CD4-positive, alpha-beta T cell (primary cell): ENCODE measurements at places on chromosomes 16 and 17.

GRCh38 chr16:31071861-31072260, 2.2 kb downstream of the ZNF668 start:
- DNase-seq, result no peak

DNA sequence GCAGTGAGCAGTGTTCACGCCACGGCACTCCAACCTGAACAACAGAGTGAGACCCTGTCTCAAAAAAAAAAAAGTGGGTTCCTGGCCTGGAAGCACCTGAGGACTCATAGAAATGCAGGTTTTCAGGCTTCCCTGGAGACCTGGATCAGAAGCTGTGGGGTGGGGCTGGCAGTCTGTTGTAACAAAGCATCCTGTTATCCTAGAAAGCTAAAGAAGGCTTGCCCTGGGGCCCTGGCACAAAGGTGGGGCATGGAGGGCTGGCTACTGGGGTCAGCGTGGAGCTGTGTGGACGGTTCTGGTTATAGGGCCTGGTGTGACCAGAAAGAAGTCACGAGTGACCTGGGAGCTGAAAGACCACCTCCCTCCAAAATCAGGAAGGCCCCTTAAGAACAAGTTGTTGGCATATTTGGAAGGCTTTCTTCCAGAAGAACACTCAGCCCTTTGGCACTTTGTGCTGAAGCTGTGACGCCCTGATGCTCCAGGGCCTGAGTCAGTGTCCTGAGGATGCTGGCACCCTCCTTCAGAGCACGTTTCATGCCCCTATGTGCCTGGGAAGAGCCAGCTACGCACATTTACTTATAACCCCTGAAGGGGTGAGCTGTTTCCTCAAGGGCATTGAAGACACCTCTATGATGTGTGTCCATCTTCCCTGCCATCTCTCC, 6.2 kb downstream of the CRISPLD2 start:
- DNase-seq, result no peak

DNA sequence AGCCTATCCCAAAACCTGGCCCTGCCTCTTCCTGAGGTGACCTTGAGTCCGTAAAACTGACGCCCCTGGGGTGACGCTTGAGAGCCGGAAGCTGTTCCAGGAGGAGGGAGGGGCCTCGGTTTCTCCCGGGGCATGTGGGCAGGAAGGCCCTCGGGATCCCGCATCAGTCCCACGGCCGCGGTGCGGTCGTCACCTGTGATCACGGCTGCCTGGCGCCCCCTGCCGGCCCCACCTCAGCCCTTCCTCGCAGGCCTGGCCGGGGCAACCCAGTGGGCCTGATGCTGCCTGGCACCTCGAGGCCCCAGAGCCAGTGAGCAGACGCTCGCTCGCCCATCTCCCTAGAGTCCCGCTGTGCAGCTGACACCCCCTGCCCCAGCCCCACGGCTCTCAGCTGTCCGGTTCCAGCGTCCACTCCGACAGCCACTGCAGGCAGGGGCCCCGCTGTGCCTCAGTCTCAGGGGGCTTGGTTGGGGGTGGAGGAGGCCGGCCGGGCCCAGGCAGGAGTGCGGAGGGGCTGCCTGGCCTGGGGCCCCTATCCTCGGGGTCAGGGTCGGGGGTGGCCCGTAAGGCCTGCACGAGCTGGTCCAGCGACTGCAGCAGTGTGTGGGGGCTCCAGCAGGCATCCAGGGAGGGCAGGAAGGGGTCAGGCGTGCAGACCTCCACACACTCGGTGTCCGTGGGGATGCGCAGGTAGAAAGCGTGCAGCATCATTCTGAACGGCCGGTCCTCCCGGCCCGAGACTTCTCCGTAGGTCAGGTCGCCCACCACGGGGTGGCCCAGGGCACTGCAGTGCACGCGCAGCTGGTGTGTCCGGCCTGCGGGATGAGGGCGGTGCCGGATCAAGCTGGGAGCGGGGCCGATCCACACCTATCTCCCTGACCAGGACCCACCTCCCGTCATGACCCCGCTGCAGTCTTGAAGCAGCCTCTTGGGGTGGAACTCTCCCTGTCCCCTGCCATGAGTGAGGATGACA, 2.3 kb downstream of the RPUSD1 start:
- peak; percentile 64 for DNase-seq

DNA sequence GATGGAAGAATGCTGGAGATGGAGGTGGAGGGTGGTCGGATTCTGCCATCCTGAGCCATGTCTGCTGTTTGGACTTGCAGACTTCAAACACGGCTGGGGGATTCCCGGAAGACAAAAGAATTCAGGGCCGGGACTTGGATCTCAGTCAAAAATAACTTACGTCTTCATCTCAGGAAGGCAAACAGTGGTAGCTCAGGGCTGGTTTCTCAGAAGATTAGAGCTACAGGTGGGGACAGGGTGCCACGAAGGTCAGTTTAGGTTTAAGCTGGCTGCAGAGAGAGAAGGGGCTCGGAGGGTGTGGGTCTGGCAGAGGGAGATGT, 4.3 kb upstream of the RHBDL3 start:
- DNase-seq, result no peak

DNA sequence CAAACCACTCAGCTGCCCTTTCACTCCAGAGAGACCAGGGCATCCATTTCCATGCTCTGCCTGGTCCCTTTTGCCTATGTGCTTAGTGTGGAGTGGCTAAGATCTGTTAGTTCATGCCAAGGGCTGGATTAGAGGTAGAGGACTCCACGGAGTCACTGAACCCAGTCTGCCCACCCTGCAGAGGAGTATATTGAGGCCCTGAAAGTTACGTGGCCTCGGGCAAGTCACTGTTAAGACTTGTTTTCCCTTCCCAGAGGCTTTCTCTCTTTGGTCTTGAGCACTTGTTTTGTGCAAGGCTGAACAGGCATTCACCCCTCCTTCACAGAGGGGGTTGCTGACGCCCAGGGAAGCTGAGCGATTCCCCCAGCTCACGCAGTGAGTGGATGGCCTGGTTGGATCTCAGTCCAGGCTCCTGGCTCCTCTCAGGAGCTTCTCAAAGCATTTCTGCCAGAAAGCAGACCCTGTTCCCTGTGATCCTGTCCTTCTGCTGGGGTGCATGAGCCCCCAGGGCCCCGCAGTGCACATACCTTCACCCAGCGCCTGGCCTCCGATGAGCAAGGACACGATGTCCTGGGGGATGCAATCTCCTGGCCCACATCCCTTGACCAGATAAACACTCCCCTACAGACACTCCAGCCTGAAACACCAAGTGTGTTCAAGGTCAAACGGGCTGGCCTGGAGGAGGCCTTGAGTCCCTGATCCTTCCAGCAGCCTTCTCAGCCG, 153.4 kb upstream of the GSE1 start:
- no peak for DNase-seq

- DNase-seq, result peak; percentile 79
Observed at GRCh38 chr17:28950017-28950751, 1.1 kb downstream of the PHF12 start.

DNA sequence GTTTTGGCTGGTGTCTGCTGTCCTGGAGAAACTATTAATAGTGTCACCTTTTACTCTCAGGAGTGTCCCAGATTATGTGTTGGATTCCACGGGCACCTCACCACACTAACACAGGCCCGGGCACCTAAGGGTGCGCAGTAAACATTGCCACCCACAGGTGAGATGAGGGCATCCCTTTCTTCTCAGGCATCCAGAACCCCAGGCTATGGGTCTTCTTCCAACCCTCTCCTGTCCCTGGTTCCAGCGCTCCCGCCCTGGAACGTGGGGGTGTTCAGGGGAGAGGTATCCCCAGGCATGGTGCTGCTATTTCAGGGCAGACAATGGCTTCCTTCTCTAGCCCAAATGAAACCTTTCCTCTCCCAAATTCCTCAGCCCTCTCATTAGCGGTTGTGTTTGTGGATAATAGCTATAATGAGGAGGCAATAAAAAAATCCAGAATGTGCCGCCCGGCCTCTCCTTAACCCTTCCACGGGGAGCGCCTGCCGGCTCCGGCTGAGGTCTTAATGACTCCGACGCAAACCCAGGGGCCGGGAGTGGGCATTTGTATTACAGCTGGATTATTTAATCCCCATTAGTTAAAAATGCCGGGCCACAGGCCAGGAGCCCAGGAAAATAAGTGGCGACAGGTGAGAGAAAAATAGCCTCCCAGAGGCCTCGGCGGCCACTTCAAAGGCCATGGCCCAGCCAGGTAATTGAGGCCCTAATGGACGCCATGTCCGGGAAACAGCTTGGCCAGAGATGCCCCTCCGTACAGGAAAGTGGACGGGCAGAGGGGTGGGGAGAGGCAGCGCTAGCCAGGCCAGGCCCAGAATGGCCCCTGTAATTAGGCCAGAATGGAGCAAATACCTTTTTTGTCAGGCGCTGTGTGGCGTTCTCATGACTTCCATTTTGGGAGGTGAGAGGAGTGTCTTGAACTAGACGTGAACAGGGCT, 102.8 kb downstream of the IRX5 start:
- no peak for DNase-seq

- no peak for DNase-seq
Observed at GRCh38 chr17:68352041-68352440, 60.7 kb downstream of the ARSG start.

- no peak for DNase-seq
Observed at GRCh38 chr17:70307430-70308225, 138.3 kb downstream of the KCNJ2 start.

DNA sequence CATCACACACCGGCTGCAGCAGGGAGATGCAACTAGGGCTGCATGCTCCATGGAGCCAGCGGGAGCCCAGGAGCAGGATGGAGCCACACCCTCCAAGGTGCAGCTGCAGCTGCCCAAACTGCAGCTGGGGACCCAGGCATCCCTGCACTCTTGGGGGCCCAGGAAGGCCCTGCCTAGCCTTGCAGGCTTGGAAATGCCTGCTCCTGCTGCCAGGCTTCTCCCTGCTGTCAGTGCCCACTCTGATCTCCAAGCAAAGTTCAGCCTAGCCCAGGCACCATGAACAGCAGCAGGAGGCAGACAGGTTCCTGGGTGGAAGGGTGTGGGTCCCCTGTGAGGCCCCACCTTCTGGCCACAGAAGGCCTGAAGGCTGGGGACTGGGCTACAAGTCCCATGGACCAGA, 1057.1 kb downstream of the CDH8 start:
- no peak for DNase-seq
